ENCODE measurements at places on chromosomes 2 and 18.

- DNase-seq: no peak
Measured at GRCh38 chr2:85275984-85276540, 51.7 kb downstream of the TGOLN2 start.

DNA sequence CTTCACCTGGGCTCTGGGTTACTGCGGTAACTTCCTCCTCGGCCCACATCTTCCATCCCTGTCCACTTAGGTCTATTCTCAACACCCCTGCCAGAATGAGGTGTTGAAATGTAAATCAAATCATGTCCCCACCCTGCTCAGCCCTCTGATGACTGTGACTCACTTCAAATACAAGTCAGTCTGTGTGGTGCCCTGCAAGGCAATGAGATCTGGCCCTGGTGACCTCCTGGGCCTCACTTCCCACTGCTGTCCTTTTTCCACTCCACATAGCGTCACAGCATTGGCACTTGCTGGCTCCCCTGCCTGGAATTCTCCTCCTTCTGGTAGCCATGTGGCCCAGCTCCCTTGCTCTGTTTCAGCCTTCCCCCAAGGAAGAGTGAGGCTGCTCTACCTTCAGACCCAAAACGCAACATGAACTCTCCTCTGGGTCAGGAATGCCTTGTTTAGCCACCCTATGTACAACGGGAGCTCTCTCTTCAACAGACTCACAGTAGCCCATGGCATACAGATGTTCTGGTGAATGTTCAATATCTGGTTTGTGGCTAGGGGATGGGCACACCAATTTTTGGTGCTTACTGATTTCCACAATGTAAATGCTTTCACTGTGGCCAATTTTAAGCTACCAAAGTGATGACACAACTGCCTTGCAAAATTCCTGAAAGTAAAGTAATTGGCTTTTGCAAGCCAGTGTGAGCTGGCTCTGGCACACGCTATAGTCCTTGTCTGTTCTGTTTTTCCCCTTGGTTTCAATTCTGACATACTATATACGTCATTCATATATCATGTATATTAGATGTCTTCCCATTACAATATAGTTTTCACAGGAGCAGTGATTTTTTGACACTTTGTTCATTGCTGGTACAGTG is 550.3 kb upstream of the HS6ST1 start:
- no peak for DNase-seq

GRCh38 chr2:119879502-119879901 is 119.8 kb downstream of the PTPN4 start:
- DNase-seq: no peak

DNA sequence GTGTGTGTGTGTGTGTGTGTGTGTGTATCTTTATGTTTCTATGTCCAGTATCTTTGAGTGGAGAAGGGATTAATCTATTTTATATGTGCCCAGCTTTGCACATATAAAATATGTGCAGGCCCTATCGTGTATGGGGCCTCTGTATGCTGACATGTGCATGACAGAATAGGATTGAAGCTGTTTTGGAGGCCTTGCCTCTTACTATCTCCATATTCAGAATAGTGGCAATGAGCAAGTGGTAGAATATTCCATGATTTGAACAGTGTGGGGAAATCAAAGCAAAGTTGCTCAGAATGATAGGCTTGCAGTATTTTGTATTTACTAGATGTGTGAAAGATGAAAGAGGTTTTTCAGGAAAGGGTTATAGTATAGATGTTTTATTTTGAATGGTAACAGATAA is 480.8 kb downstream of the XIRP2 start:
- DNase-seq: no peak

- no peak for DNase-seq
Measured at GRCh38 chr18:5979971-5980457, 84.7 kb upstream of the TMEM200C start.

DNA sequence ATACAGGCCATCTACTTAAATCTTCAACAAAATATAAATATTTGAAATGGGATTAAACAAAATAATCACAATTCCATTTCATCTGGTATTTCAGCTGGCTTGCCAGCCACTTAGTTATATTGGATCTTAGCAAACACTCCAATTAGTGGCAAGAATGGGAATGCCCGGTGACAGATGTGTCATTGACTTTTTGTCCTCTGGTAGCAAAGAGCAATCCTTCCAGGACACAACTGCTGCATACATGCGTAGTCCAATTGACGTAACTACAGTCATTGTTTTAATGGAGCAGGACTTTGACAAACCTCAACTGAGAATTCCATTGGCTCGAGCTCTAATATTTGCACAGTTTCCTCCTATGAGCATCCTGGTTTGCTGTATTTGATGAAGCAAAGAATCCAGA is 69.9 kb downstream of the RNF152 start:
- DNase-seq: no peak

DNA sequence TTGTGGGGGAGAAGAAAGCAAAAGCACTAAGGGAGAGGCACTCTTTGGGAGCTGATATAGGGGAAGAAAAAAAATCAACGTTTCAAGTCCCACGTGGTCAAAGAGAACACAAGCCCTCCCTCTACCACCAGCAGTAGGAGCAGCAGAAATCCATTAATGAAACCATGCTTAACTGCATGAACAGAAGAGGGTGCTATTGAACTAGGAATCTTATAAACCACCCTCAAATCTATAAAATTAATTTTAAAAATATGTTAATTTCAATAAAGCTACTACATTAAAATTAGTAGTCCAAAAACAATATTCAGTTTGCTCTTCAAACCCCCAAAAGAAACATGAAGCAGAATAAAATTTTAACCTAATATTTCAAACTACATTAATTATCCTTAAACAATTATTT is 147.8 kb downstream of the TMEM18 start:
- DNase-seq: no peak

- DNase-seq: no peak
Measured at GRCh38 chr2:46950314-46950713, 34.7 kb upstream of the MCFD2 start.
